ENCODE measurements at places on chromosomes 7 and 10.

DNA sequence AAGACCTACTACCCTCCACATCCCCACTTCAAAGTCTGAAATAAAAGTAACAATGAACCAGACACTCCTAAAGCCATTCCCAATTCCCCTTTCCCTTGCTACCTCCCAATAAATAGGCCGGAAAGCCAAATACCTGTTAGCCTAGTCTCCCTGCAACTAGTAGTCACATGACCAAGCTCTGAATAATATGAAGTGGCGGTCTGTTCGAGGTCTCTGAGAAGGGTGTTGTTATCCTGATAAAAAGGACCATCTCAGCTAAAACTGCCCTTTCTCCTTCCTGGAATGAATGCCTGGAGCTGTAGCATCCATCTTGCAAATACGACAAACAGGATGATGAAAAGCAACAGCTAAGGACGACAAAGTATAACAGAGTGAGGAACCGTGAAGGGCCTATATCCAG lies 6.0 kb downstream of the KIF5B start:
- no peak for DNase-seq

- peak; percentile 95 for DNase-seq
Measured at GRCh38 chr10:89078724-89079672, 88.4 kb downstream of the FAS start.

DNA sequence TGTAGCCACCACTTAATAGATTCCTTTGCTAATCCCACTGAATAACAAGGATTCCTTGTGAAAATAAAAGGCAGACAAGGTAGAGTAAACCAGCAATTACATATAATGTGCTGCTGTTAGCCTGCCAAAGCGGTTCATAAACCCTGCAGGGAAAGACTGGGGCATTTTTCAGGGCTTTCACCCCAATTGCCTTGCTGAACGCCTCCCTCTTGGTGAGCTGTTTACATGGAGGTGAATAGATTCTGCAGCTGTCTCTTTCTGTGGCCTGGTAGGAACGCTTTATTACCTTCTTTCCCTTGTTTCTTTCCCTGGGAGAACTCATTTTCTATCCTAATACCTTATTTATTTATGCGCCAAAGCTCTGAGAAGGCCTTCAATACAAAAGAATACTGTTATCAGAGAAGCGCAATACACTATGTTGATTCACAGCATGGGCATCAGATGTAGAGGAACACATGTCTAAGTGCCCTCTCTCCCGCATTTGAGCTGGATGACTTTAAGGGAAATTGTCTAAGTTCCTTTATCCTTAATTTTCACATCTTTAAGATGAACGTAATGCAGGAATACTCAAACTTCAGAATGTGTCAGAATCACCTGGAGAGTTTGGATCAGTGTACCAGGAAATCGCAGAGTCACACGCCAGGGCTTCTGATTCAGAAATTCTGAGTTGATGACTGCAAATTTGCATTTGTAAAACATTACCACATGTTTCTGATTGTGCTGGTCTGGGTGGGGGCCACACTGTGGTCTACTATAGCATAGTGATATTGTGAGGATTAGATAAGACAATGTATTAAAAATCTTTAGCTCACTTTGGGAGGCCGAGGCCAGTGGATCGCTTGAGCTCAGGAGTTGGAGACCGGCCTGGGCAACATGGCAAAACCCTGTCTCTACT lies 1203.8 kb downstream of the SORCS3 start:
- no peak for DNase-seq

DNA sequence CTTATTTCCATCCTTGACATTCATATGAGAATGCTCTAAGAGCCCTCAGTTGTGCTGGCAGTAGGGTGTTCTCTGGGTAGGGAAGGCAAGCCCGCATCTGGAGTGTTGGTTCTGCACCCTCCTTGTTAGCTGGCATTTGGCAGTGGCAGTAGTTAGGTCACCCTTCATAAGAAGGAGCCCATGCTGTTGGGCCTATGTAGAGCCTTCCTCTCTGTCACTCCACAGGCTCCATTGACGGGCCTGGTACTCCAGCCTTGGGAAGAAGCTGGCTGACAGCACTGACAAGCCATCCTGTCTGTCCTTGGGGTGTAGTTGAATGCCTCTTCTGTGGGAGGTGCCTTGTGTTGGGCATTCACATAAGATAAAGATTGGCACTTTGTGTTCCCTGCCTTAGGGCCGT lies 89.7 kb downstream of the BMPR1A start:
- DNase-seq, result no peak

- no peak for DNase-seq
Measured at GRCh38 chr7:98038731-98039130, 48.7 kb upstream of the OCM2 start.

DNA sequence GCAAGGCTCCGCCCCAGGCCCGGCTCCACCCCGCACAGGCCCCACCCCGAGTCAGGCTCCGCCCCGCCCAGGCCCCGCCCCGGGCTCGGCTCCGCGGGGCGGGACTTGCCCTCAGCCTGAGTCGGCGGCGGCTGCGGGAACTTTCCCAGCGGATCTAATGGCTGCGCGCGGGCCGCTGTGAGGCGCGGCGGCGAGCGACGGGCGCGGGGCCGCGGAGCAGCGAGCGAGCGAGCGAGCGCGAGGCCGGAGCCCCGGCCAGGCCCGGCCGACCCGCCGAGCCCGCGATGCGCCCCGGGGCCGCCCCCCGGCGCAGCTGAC lies at the start of gene INPP5A:
INPP5A (plus strand) TSS at position 104 of the 318 bp plus-strand sequence. CDS start 310 bp downstream, outside the sequence.
- DNase-seq, result no peak

- DNase-seq, result no peak
Measured at GRCh38 chr7:157616426-157616825, 279.6 kb downstream of the DNAJB6 start.

All from fibroblast of skin of scalp (primary cell).